HT-29 (cell line): ENCODE measurements at places on chromosomes 7 and 10. TPM values are rescaled to one million over a fixed set of nuclear protein-coding genes. Genes with fewer than 3 reads are reported as not detected.

GRCh38 chr7:129772646-129773280 lies 161.2 kb downstream of the NRF1 start:
- no peak for DNase-seq

DNA sequence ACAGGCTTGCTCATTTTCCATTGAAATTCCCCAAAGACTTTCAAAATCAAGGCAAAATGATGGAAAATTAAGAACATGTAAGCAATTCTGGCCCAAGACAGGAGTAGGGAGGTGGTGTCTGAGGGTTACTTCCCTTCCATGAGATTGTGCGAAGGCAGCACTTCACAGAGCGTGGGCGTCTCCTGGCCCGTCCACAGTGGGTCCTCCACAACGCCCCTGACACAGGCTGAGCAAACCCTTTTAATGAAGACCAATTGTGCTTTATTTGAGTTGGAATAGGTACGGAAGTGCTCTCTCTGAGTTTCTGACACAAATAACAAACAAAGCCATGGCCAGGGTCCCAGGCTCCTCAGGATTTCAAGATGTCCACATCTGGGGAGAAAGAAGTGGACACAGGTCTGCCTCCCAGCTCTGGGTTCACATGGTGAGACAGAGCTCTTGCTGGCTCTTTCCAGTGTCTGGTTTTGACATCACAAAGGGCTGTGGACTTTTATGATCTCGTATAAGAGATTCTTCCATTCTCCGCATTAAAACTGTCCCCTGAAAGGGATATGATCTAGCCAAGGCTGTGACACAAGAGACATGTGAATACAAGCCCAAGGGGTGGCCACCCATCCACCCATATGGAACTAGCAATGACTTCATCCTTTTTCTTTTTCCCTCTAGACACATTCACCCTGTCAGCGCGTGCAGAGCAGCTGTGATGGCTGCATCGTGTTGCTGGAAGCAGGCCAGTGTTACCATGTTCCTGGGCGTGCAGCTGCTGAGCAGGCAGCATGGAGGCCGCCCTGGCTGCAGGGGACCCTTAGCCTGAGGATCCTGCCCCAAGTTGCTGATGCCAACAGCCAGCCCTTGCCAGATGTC lies 145.6 kb downstream of the ADAM12 start:
- no peak for DNase-seq

The PIP gene
- total RNA-seq = not detected in 2 replicates

DNA sequence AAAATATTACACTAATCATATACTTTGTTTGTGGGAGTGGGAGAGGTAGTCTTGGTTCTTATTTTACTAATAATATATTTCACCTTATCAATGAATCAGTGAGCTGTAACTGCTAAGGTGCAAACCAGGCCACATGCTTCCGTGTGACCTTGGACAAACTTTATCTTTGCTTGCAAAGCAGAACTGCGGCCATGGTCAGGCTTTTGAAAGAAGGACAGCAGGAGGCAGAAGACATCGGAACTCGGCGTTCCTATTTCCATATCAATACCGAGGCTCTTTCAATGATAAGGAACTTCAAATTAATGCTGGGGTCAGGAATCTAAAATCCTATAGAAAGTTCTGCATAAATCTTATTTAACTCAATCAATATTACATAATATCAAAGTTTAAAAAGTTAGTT lies 491.9 kb upstream of the PFKP start:
- no peak for DNase-seq

DNA sequence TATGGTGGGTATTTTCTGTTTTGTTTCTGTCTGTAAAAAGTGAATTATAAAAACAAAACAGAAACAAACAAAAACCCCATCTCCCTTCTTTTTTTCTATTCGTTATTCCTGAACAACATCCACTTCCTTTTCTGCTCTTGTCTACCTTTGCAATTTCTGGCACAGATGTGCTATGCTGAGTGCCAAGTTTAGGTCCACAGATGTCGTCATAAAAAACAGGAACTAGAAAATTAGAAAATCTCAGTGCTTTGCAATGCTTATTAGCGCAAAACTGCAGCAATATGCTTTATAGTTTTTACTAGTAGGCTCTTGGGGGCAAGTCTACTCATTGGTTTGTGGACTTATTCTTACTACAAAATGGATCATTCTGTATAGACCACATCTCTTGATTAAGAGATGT lies 94.2 kb upstream of the PRKCQ start:
- no peak for DNase-seq

DNA sequence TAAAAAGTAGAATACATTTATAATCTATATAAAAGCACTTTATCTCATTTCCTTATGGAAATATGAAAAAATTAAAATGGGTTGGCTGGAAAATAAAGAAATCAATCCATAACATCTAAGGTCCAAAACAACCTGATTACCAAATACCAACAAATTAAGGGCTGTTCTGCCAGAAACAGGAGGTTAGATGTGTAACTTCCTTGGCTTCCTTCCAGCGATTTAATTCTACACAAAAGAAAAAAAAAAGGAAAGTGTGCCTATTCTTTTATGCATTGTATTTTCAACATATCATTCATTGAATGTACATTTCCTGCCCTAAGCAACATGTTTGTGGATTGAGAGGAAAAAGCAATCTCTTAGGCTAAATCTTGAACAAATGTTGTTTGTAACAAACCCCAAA lies 36.2 kb upstream of the USP6NL start:
- no peak for DNase-seq

The ZDHHC16 gene
- 43.8 and 48.4 TPM in 2 replicates for total RNA-seq

DNA sequence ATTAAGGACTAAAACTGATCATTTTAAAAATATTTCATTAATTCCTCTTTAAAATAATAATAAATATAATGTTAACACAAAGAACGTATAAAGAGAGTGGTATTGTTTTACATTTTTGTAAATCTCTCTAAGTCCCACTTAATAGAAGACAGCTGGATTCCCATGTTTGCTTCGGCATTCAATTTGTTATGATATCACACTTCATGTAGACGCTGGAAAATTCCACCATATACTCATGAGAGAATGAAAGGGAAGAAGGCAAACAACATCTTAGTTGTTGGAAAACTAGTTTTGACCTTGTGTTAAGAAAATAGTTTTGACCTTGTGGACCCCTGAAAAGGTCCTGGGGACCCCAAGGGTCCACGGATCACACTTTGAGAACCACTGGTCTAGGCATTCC lies 85.3 kb upstream of the MGMT start:
- DNase-seq = no peak

The NKX2-3 gene
- total RNA-seq = not detected in 2 replicates

GRCh38 chr10:63214571-63214970 lies 81.4 kb downstream of the NRBF2 start:
- DNase-seq = no peak
